ENCODE measurements at places on chromosomes 11 and 22.

DNA sequence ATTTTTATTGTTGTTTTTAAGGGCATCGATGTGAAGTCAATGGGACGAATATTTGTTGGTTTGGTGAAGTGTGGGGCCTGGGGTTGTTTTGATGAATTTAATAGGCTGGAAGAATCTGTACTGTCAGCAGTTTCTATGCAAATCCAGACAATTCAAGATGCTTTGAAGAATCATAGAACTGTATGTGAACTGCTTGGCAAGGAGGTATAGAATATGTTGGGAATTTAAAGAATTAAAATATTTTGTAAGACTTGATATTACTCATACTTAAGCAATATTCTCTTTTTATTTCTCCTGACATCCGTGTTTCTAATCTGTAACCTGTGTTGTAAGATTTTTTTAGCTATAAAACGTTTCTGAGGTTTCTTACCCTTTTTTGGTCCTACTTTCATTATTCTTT lies 61.6 kb downstream of the DYNC2H1 start:
- DNase-seq: no peak

GRCh38 chr11:134120921-134121526 lies 52.2 kb downstream of the JAM3 start:
- DNase-seq: no peak

DNA sequence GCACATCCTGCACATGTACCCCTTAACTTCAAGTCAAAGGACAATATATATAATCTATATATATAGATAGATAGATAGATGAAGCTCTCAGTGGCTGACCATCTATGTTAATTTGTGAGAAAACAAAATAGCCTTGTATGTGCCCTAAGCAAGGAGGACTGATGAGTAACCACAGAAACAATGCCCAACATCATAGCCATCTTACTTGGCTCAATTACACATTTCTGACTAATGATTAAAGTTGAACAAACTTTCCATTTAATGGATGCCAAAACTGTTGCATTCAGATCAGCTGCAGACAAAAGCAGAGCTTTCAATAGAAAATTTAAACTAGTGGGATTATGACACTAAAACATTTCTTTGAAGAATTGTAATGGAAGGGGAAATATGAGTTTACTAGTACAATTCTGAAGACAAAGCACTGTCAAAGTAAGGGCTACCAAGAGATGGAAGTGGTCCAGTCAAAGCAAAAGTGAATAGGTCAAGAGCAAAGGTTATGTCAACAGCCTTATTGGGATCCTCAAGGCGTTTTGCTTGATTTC lies 1188.2 kb upstream of the RAG2 start:
- no peak for DNase-seq

DNA sequence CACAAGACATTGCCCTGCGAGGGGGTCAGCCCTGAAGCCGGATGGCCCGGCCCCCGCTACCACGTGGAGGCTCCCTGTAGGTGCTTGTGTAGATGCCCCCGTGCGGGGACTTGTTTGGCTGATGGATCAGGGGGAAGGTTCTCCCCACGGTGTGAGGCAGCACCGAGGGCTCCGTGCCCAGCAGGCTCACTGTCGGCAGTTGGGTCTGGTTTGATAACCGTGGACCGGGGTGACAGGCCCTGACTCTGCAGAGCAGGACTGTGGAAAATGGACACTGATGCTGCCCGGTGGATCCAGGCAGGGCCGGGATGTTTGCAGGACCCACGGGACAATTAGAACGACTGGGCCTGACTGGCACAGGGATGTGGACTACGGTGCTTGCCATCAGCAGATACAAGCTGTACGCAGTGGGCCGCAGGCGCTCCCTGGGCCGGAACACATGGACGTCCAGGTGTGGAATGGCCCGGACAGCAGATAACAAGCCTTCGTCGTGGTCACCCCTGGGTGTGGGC lies 19.0 kb downstream of the KCNQ1 start:
- no peak for DNase-seq

GRCh38 chr11:9692691-9693090 lies 28.8 kb downstream of the SWAP70 start:
- no peak for DNase-seq

DNA sequence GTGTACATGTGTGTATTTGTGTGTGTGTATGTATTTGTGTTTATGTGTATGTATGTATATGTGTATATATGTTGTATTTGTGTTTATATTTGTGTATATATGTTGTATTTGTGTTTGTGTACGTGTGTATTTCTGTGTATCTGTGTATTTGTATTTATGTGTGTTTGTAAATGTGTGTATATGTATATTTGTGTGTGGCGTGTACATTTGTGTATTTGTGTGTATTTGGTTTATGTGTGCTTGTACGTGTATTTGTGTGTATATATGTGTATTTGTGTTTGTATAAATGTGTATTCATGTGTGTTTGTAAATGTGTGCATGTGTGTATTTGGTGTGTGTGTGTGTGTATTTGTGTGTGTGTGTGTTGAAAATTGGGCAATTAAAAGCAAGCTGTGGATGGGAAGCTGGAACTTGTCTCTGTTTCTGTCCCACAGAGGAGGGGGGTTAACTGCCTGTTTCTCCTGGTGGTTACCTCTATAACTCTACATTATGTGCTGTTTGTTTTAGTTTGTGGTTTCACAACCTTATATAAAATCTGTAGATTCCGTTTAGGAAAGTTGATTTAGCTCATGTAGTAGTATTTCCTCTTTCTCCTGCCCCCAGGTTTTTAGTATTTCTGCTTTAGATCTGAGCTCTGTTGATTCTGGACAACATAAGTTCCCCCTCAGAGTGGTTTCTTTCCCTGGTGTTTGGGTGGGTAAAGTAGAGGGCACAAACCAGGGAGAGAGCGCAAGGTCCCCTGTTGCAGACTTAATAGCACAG lies 28.9 kb downstream of the AP2A2 start:
- DNase-seq: no peak

GRCh38 chr11:3123305-3123704 lies 41.8 kb downstream of the OSBPL5 start:
- no peak for DNase-seq

DNA sequence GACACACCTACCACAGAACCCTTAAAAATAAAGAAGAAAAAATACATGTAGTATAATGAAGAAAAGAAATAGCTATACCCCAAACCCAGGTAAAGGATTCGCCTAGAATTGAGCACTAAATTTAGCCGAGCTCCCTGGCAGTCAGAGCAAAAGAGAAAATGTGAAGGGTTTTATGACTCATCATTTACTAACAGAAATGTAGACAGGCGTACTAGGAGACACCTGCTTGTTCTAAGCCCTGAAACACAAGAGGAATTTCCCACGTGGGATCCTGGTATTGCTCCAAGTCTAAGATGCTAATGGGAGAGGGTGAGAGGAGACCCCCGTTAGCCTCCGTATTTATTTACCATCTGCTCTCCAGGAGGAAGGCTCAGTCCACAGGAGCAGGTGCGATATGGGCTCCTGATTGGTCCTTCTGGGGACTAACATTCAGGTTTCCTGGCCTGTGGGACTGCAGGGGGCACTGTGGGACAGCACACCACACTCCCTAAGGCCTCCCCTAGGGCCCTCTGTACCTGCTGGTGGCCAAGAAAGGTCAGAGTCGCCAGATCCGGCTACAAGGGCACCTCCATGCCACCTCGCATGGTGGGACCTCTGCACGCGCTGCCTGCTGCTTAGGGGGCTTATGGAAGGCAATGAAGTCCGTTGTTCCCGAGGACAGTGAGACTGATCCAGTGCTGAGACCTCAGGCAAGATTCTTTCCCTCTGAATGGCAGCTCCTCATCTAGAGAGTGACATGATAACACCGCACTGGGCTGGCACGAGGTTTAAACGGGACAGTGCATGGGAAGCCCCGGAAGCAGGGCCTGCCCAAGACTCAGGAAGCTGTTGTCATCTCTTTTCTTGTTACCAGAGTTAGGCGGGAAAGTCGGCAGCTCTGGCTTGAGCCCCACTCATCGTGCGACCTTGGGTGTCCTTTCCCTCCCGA lies 25.8 kb downstream of the KCNC1 start:
- DNase-seq: peak; percentile 29

DNA sequence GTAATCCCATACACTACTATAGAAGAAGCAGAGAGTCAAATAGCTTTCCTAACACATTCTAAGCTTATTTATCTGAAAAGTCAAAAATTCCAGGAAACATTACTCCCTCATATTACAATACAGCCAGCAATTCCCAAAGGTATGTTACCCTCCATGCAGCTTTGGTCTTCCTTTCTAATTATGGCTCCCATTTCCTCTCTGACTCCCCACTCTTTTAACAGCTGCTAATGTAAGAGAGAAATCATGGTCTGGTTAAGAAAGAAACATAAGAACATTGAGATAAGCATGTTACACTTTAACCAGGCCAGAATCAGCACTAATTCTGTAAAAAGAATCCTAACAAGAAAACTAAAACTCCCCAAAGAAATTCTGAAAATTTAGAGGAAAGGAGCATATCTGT lies 6.8 kb downstream of the PPP2R1B start:
- no peak for DNase-seq
